Kidney (tissue), 22 donors: ENCODE measurements at places on chromosomes 6 and 20. TPM values are rescaled to one million over a fixed set of nuclear protein-coding genes. Genes with fewer than 3 reads are reported as not detected.

Gene EYS
- not detected for polyA plus RNA-seq

Gene DSP
- polyA plus RNA-seq, result 14.7 TPM

Gene GHRH
- polyA plus RNA-seq, result not detected

- H3K27me3 ChIP-seq, result no peaks in the 10 kb centered on the region
- peaks cover 2% of the 10 kb centered on the region for H3K4me1 ChIP-seq
- H3K4me3 ChIP-seq, result no peak overlapping the region
- DNase-seq, result no peak
- H3K27ac ChIP-seq, result no peak overlapping the region
- no peaks in the 10 kb centered on the region for H3K36me3 ChIP-seq
Observed at GRCh38 chr6:50091641-50092040, 41.9 kb upstream of the DEFB112 start.

DNA sequence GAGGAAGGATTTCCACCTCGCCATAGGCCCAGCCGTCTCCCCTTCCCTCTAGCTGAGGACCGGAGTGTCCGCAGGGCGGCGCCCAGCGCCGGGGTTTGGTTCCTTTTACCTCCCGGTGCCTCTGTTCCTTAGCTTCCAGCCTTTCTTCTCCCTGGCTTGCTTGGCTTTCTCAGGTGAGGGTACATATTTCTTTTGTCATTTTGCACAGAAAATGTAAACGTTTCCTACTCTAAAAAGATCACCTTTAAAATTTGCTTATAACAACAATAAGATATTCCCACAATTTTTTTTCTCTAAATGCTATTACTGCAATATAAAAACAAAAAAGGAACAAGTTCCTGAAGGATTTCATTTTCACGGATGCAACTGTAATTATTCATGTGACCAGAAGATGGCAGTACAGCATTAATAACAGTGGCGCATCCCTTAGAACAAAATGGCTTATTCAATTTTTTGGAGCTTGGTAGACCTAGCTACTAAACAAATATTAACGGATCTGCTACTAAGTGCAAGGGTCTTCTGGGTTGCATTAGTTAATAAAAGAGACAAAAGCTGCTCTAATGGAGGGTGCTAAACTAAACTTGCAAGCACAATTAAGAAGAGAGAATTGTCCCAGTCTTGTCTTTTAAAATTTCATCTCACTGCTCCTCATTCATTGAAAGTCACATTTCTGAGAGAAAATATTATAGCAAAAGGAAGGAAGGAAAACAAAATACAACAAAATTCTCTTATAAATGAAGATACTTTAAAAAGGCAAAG lies 172.9 kb downstream of the ADGRG6 start:
- peak; percentile 55 for DNase-seq
- no peaks in the 10 kb centered on the region for H3K36me3 ChIP-seq
- H3K27ac ChIP-seq, result no peak overlapping the region
- no peak overlapping the region for H3K4me3 ChIP-seq
- no peaks in the 10 kb centered on the region for H3K4me1 ChIP-seq

DNA sequence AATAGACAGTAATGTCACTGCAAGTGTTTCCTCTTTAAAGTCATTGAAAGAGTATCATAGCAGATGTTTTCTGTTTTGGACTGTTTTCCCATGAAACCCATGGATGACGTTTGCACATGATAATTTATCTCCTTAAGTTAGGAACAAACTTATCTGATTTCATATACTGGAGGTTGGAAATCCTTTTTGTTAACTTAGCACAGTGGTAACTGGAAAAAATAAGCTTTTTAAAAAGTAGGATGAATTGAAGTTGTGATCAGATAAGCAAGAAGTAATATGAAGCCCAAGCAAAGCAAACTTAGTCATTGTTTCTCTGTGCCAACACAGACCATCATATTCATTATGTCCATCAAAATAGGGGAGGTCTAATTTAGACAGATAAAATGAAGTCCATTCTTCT lies 61.6 kb downstream of the PLCB4 start:
- H3K36me3 ChIP-seq, result no peaks in the 10 kb centered on the region
- no peaks in the 10 kb centered on the region for H3K27me3 ChIP-seq
- no peak overlapping the region for H3K27ac ChIP-seq
- no peak overlapping the region for H3K4me3 ChIP-seq
- peaks cover 2% of the 10 kb centered on the region for H3K4me1 ChIP-seq
